ENCODE measurements at places on chromosomes 3 and 15.

- peak; percentile 51 for DNase-seq
Observed at GRCh38 chr3:45499529-45499928, 95.0 kb upstream of the LIMD1 start.

DNA sequence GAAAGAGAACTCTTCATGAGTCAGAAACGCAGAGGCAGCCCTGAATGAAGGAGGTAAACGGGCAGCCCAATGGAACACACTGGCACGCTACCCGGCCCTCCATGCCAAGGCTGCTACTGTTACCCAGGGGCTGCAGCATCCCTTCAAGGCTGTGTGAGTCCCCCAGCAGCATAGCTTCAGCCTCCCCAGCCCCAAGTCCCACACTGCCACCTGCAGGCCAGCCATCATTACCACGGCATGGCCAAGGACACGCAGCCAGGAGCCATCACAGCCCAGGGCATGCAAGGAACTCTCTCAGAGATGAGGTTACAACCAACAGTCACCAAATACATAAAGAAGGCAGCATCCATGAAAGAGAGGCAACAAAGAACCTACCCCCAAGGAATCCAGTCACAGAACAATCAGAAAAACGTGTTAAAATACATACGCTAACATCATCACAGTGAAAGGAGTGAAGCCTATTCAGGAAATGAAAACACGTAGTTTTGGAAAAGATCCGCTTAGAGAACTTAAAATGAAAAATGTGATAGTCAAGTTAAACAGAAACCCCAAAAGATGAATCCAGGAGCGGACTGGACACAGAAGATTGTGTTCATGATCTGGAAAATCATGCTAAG is 22.4 kb downstream of the PLA2G4F start:
- no peak for DNase-seq

GRCh38 chr15:44011238-44011854 is 183.7 kb downstream of the FRMD5 start:
- no peak for DNase-seq

DNA sequence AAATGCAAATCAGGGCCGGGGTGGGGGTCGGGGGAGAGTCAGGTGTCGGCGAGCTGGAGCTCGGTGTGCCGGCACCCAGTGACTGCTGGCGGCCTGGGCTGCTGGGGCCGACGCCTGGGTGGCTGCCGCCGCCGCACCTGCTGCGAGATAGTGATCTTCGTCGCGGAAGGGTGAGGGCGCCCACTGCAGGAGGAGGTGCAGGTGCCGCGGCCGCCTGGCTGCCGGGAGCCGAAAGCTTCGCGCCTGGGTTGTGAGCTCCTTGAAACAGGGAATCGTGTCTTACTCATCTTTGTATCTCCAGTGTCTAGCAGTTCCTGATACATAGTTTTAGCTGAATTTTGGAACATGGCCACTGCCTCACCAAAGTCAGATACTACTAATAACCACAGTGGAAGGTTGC is 64.0 kb upstream of the CPOX start:
- no peak for DNase-seq

- DNase-seq, result no peak
Observed at GRCh38 chr15:57273402-57273801, 102.9 kb upstream of the CGNL1 start.

DNA sequence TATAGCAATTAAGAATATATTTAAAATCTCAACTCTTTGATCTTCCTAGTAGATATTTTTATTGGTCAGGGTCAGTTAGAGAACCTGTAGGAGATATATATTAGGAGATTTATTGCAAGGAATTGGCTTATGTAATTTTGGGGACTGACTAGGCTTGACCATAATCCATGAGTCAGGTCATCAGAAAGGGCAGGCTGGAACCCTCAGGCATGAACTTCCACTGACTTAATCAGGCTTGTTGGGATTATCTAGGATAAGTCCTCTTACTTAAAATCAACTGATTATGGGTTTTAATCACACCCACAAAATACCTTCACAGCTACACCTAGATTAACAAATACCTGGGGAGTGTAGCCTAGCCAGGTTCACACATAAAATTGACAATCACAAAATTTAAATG is 156.1 kb downstream of the MYRIP start:
- DNase-seq, result no peak

GRCh38 chr15:73518180-73518862 is 75.4 kb downstream of the REC114 start:
- DNase-seq, result no peak

- no peak for DNase-seq
Observed at GRCh38 chr3:34988296-34988695, 651.0 kb upstream of the ARPP21 start.

DNA sequence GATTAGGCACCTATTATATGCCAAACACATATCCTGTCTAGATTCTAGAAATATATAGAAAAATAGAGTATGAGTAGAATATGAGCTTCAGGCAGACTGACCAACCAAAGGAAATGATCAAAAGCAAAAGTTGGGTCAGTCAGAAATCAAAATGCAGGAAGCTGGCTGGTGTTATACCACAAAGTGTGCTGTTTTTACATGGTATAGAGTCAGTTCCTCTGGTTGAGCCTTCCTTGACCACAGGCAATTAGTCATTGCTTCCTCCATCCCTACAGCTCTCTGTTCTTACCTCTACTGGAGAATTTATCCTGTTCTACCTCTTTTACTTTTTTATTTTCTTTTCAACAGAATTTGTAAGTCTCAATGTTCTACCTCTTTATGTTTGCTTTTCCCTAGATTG is 149.8 kb downstream of the TMCO5A start:
- DNase-seq, result no peak

- no peak for DNase-seq
Observed at GRCh38 chr3:57274845-57275244, 17.6 kb downstream of the ASB14 start.
